ENCODE measurements at places on chromosomes 6 and 20. TPM values are rescaled to one million over a fixed set of nuclear protein-coding genes. Genes with fewer than 3 reads are reported as not detected.

DNA sequence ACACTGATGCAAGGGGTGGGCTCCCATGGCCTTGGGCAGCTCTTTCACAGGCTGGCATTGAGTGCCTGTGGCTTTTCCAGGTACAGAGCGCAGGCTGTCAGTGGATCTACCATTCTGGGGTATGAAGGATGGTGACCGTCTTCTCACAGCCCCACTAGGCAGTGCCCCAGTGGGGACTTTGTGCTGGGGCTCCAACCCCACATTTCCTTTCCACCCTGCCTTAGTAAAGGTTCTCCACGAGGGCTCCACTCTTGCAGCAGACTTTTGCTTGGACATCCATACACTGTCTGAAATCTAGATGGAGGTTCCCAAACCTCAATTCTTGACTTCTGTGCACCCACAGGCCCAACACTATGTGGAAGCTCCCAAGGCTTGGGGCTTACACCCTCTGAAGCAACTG is 107.9 kb upstream of the ECI2 start:
- no peak for DNase-seq

- no peak for DNase-seq
Observed at GRCh38 chr6:78598966-78599365, 268.4 kb upstream of the IRAK1BP1 start.

DNA sequence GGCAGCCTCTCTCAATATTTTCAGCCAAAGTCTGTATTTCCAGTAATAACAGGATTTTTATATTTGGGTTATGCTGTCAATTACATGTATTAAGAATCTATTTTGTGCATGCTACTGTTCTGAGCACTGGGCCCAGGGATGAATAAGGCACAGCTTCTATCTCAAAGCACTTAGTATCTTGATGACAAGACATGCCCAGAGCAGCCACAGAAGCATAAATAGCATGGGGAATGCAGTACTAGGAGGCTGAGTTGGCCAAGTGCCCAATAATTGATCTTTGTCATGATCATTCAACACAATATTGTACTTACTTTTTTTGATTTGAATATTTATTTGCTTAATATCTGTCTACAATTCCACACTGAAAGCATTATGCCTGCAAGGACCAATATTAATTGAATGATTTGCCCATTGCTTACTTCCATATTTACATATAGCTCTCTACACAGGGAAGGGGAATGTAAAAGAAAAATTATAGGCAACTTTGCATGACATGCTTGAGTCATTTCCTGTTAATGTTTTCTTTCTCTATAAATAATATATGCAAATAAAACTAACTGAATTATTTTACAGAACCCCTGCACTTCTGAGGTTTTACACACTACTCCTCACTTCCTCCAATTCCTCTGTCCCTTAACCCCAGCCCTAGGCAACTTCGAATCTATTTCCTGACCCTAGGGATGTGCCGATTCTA is 298.9 kb upstream of the BMP2 start:
- no peak for DNase-seq

DNA sequence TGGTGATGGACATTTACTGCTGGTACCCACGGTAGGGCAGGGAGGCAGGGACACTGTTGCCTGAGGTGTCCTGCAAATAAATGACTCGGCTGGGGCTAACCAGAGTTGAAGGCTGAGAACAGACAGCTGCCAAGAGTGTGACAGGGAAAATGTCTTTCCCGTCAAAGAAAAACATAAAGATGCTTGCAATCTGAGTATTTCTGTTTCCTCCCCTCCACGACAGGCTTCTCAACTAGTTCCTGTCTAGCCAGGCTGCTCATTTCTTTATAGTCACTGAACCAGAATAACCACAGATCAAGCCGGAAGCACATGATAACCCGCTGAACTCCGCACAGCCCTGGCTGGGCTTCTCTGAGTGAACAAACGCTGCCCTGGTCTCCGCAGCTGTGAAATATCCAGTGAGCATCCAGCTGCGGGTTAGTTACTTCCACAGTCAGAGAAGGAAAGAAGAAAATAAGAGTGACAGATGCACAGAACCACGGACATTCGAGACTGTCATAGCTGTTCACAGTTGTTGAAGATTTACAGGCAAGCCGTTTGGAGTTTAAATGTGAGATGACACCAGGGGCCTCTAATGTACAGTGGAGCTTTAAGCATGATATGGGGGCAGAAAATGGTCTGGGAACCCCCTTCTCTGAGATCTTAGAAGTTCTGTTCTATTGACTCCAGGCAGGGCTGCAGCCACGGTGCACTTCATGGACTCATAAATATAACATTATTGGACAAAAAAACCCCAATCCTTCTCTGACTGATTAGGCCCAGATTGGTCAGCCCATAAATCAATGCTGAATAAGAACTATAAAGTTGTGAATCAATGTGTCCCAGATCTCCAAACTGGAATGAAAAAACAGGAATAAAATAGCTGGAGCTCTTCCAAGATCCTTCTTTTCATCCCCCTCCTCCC is 299.9 kb upstream of the SUPT3H start:
- DNase-seq = no peak

DNA sequence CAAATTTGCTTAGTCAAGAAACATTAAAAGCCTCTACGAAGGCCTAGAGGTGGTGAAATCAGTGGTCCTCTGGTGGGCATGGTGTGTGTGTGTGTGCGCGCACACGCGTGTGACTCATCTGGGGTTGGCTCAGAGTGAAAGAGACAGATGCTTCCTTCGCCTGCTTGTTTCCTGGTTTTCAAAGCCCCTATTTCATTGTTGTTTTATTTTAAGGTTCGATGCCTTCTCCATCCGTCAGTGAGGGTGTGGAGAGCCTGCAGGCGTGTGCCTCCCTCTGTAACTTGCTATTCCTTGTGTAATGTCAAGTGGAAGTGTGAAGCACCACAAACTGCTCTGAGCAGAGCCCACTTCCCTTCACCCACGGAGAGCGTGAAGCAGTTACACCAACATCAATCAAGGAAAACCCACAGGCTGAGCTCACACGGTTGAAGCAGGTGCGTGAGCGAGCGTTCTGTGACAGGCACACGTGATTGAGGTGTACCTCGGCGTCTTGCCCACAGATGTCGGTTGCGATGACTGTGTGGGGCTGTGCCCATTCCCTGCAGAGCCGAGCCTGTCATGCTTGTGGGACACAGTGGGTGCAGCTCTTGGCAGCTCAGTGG is 233.9 kb downstream of the PRL start:
- DNase-seq = no peak

DNA sequence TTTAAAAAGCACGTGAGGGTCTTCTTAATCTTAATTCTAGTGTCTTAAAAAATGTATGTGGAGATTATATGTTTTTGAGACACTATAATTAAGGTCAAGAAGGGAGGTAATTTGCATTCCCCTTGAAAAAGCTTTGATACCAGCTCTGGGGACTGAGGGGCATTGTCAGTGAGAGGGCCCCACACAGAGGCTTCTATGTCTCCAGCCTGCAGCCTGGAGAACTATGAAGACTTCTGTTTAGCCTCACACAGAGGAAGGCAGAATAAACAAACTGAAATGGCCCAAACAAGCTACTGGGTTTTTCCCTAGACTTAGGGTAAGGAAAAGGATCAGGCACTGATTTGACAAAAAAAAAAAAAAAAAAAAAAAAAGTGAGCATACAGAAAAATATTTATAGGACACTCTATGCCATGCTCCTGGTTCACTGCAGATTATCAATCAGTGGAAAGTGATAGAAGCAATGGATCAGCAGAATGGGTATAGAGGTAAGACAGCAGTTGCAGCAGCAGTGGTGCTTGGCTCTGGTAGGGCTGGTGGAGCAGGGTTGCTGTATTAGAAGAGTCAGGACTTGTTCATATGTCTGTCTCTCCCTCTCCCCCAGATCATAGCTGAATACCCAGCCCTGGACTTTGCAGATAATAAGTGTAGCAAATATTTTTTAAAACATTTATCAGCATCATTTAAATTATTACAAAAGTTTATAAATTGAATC is 85.4 kb downstream of the KLHL32 start:
- DNase-seq = no peak

GRCh38 chr6:167980911-167981580 is 16.4 kb upstream of the KIF25 start:
- no peak for DNase-seq

- DNase-seq = no peak
Observed at GRCh38 chr6:27672113-27672799, 199.4 kb upstream of the ZNF184 start.

GRCh38 chr20:4470375-4470774 is 251.3 kb upstream of the PRND start:
- DNase-seq = no peak

DNA sequence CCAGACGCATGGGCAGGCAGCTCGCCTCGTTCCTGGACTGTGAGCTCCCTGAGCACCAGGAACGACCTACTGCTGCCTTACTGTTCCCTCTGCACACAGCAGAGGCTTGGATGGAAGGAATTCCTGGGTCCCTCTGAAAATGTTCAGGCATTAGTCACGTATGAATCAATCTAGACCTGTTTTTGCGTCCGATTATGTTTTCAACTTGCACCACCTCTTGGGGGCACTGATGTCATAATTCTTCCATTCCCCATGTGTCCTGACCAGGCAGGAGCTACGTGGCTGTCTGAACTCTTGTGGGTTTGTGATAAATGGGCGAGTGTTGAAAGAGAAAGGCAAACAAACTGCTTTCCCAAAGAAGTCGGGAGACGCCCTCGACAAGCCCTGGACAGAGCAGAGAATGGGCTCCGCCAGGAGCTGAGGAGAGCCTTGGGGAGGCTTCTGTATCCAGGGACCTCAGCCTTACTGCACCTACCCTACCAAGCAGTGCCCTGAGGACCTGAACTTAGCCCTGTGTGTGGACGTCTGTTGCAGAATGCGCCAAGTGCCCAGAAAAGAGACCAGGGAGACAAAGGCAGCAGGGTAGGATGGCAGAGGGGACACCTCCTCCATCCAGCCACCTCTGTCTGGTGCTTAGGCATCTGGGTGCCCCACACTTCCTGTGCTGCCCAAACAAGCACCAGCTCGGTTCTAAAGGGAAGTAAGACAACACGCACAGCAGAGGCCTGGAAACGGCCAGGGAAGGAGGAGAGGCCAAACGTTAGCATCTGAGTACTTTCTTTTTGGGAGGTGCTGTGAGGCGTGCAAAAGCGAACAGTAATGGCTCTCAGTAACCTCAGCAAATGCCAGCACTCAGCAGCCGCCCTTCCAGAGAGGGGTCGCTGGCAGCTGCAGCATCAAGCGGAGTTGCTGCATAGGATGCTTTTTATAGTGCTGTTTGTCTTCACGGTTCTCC is 124.2 kb downstream of the LY86 start:
- no peak for DNase-seq

DNA sequence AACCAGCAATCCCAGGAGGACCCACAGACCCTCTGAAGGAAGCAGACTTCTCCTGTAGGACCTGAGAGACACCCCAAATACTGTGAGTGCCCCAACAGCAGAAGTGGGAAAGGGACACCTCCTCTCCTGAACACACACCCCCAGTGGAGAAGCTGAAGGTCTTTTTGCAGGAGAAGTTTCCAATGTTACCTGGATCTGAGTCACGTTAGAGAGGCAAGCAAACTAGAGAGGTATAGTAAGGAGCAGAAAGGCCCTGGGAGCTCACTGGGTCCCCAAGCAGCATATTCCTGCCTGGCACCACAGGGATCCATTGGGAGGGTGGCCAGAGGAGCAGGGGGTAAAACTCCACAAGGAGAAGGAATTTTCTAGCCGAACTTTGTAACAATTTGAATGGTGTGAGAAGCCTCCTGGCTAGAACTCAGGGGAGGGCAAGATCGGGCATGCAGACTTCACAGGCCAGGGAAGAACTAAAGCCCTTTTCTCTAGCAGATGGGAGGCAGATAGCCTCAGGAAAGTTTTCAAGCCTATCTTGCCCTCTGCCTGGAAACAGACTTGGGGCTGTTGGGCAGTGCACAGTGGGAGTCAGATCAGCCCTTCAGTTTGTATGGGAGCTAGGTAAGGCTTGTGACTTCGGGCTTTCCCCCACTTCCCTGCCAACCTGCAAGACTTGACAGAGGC is 68.2 kb upstream of the SSTR4 start:
- DNase-seq = no peak

DNA sequence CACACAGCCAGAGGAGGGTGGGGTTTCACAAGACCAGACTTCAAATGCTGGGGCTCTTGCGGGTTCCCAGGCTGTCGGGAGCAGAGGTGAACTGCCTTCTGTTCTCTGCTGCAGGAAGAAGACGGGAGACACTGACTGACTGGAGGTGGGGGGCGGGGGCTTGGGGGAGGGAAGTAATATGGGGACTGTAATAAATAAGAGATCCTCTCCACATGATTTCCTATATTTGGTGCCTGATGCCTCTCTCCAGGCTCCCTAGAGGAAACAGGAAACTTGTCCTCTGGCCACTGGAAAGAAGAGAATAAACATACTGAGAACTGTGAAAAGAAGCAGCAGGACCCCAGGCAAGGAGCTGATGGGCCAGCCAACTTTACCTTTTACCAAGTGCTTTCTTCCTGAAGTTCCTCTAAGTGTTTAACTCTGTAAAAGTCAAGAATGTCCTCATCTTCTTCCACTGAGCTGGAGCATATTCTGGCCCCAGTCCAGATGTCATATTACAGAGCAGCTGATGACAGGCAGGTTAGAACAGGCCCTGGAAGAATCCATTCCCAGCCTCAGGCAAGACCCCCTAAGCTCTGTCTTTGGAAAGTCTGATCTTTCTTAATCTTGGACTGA is 33.2 kb upstream of the ADGRF5 start:
- DNase-seq = no peak

DNA sequence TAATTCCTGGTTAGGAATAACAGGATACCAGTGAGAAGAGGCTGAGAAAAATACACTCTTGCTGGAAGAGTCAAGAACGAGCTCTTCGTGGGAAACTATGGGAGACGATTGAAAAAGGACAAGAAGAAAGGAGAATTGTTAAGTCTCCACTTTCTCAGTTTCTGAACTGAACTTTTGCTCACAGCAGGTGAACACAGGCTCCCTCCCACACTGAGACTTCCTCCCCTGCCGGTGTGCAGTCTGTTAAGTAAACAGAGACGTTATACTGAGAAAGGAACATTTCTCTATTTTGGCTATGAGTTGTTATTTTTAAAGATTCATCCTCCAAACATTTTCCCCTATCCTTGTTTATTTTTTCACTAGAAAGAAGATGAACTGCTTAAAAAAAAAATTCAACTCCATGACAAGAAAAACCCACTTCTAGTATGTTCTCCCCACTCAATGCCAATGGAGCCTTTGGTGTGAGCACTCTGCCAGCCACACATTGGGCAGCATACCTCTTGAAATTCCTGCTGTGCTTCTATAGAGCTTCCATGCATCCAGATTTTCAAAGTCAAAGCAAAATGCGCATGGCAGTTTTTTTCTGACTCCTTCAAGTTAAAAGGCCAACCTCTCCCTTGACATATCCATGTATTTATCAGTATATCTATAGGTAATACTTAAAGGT is 250.5 kb downstream of the ESR1 start:
- no peak for DNase-seq

SIRPB1 gene
- total RNA-seq = 3.6 TPM

SLC35D3 gene
- total RNA-seq = not detected

ADGRB3 gene
- 0.23 TPM for total RNA-seq

GSTA2 gene
- not detected for total RNA-seq

ANKRD60 gene
- total RNA-seq = not detected

LRFN2 gene
- total RNA-seq = not detected

FRS3 gene
- 6.5 TPM for total RNA-seq

APCDD1L gene
- 1.2 TPM for total RNA-seq

MTO1 gene
- 20.3 TPM for total RNA-seq

All from psoas muscle (tissue), 8 donors.